ENCODE measurements at places on chromosomes 1 and 21.

GRCh38 chr1:226351709-226352108, 42.7 kb upstream of the LIN9 start:
- DNase-seq = no peak

DNA sequence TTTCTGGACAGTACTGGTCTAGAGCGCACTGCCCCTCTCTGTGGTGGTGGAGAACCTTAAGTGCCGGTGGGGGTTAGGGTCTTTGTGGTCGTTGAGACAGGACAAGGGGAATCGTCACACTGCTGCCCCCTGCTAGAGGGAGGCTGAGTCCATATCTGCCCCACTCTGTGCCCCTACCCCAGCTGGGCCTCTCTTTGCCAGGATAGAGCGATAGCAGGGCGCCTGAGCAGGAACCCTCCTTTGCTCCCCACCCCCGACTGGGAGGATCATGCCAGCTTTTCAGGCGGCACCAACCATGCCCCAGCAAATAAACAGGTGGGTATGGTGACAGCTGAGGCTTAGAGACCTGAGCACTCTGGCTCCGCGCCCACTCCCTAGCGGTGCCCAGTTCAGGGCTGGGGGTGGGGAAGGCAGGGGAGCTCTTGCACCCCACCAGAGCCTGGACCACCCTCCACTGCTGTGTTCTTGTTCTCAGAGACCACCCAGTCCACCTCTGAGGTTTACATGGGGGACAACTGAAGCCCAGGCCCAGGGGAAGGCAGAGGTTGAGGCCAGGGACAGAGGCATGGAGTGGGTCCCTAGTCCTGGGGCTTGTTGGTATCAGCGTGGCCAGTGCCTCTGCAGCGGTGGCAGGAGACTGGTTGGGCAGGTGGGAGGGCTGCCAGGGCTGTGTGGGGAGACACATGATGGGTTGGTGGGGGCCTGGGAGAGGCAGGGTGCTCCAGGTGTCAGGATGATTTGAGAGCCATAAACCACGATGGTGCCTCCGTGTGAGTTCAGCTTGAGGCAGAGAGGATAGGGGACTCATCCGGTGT, 1.6 kb downstream of the PADI2 start:
- DNase-seq = no peak

- no peak for DNase-seq
These were observed 50.5 kb upstream of the MTF2 start for GRCh38 chr1:93028542-93028941.

DNA sequence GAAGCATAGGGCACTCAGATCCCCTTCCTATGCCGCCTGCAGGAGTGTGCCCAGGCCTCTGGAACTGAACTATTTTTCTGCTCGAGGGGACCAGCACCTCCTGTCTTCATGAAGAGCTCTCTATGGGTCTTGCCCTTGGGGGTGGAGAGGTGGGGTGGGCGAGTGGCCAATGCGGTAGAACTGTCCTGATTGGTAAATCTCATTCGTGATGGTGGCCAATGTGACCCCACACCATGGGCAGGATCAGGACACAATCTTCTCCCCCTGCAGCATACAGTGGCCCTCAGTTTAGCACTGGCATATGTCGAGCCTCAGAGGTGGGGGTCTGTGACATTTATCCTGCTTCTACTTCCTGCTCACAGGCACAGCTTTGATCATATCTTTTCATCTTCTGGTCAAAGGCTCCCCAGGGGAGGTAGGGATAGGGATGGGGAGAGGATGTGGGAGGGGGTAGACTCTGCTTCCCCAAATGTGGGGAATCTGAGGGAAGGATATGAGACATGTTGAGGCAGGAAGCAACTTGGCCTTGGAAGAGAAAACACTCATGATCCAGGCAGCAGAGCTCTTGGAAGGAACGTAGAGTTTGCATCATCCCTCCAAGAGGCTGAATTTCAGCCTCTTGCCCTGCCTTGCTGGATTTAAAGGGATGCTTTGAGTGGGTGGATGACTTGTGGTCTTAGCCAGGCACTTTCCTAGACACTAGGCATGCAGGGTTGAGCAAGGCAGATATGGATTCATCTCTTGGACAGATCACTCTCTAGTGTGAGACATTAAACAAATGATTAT, 81.8 kb downstream of the LAMC2 start:
- DNase-seq = no peak

- no peak for DNase-seq
These were observed 119.0 kb upstream of the PPP2R5A start for GRCh38 chr1:212166244-212166643.

DNA sequence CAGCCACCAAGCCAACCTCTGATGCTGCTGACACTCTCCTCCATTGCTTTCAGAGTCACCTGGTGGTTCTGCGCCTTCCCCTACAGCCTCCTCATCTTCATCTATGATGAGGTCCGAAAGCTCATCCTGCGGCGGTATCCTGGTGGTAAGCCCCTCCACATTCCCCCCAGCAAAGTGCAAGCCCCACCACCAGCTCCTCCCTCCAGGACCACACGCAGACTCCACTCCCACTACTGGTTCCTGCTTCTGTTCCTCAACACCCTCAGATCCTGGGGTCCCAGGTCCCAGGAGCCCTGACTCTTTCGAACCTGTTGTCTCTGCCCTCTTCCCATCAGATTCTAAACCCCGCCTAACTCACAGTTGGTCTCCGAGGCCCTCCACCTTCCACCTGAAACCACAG, 11.6 kb upstream of the ATP1A4 start:
- no peak for DNase-seq

GRCh38 chr1:231636157-231636556, 9.6 kb downstream of the DISC1 start:
- DNase-seq = no peak

DNA sequence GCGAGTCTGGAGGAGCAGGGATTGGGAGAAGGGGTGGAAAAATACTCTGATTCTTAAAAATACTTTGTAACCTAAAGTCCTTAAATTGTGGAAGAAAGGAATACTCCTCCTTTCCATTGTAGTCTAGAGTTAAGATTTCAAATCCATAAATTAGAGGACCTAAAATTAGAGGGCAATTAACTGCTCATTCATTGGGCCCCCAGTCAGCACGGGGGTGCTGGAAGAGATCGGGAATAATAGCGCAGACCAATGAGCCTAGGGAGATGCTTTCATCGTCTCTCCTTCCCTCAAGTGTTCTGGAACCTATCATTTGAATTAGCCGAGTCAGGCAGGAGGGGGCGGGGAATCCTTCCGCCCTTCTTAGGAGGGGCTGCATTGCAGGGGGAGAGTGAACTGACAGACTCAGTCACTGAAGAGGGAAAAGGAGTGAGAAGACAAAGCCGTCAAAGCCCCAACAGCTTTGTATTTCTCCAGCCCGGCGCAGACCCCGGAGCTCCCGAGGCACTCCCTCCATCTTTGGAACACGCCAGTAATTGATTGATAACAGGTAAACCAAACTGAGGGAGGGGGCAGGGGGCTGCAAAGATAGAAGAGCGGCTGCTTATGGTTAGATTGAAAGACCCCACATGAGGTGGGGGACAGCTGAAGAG, at the start of gene MLLT11:
Gene MLLT11 (plus strand): TSS at position 391 of the 650 bp plus-strand sequence. CDS start 6,828 bp downstream, outside the sequence.
- DNase-seq = no peak

GRCh38 chr1:168225476-168226190, at the start of gene SFT2D2:
Gene SFT2D2 (plus strand): TSS chr1:168226004. CDS start chr1:168226080, 76 bp downstream.
- peak; percentile 86 for DNase-seq

- DNase-seq = no peak
These were observed 102.0 kb upstream of the USP25 start for GRCh38 chr21:15627823-15628222.

DNA sequence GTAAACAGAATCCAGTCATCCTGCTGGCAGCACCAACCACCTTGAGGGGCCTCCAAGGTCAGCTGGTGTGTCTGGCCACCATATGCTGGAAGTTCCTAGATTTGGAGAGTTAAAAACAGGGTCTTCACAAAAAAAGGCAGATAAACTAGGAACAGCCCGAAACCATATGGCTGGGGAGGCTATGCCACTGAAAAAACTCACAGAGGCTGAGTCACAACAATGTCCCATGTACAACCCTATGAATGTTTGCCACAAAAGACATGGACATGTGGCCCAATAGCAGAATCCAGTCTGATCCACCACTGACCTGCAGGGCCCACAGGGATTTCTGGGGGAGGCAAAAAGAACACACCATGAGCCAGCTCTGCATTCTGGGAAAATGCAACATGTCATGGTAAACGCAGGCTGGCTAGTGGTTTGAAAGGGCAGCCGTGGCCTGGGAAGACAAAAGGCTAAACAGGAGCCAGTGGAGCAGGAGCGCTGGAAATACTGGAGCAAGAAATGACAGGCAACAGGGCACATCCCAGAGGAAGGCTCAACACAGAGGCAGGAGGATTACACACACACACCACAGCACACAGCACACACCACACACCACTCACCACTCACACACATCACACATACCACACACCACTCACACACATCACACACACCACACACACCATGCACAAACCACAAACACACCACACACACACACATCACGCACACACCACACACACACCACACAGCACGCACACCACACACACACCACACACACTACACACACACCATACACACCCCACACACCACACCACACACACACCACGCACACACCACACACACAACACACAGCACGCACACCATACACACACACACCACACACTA, 55.4 kb downstream of the HSF2BP start:
- no peak for DNase-seq

DNA sequence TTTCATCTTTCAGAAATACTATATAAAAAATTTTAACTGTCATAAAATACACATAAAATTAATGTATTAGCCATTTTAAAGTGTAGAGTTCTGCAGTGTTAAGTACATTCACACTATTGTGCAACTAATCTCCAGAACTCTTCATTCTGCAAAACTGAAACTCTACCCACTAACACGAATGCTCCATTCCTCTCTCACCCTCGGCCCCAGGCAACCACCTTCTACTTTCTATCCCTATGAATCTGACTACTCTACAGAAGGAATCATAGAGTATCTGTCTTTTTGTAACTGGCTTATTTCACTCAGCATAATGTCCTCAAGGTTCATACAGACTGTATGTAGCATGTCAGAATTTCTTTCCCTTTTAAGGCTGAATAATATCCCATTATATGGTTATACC, 43.4 kb downstream of the LTN1 start:
- no peak for DNase-seq

DNA sequence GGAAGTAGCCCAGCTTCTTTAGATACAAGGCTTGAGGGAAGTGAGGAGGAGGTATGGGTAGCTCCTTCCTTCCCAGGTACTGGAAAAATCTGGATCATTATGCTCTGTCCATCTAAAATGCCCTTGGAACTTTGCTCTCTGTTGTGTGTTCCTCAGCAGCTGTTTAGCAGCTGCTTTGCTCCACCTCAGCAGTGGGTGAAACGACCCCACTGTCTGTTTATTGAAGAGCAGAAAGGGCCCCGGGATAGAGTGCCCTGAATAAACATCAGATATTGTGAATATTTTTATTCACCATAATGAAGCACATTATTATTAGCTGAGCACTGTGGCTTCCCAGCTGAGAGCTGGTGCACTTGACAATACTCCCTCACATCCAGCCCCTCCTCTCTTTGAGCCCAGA, 237.9 kb downstream of the PBX1 start:
- DNase-seq = no peak

DNA sequence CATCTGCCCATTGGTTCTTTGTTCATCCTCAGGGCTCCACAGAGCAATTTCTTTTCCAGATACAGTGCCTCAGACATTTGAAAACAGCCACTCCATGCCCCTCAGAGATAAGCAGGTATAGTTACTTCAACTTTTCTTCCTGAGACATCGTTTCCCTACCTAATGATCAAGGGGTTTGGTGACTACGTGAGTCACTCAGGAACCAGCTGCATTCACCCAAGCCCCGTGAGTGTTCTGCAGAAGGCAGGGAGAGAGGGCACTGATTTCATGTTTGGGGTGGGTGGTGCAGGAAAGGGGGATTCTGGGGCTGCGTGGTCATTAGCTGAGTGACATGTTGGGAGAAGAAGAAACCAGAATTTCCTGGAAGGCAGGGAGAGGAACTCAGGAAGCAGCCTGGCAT, 25.0 kb downstream of the NCF2 start:
- DNase-seq = no peak

- no peak for DNase-seq
These were observed 27.7 kb downstream of the MYOG start for GRCh38 chr1:203057911-203058675.

- no peak for DNase-seq
These were observed 35.2 kb downstream of the PTPRC start for GRCh38 chr1:198674009-198674408.

DNA sequence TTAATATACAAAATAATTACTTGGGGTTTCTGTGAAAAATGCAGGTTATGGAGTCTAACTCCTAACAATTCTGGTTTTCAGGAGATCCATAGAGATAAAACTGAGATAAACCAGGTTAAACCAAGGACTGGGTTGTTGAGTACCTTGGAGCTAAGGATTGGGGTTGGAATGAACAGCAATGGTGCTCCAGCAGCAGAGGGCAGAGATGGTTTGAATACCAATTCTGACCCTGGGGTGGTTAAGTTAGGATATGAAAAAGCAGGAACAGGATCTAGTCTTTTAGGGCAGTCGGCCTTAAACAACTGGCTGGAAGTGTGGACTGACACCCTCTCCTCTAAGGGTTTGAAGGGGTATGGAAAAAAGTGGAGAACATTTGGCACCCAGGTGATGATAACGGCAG, 53.0 kb downstream of the UROD start:
- DNase-seq = no peak

- no peak for DNase-seq
These were observed 55.9 kb downstream of the FAM163A start for GRCh38 chr1:179798864-179799516.

DNA sequence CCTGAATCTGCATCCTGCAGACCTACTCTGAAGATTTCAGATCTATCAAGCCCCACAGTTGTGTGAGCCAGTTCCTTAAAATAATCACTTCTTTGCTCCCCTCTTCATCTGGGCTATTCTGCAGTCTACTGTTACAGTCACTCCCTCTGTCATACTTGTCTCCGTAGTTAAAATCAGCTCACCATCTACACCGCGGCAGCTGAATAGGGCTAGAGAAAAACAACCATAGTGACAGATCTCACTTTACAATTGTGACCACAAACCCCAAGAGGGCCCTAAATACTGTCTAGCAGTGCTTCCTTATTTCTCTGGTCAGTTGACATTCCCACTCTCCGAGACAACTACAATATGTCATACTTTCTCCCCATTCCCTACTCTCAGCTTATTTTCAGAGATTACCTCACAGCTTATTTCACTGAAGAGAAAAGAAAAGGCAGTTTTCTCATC, 12.9 kb downstream of the DESI2 start:
- DNase-seq = no peak

Data from CD8-positive, alpha-beta memory T cell (primary cell).